ENCODE measurements at places on chromosomes 3 and 15.

DNA sequence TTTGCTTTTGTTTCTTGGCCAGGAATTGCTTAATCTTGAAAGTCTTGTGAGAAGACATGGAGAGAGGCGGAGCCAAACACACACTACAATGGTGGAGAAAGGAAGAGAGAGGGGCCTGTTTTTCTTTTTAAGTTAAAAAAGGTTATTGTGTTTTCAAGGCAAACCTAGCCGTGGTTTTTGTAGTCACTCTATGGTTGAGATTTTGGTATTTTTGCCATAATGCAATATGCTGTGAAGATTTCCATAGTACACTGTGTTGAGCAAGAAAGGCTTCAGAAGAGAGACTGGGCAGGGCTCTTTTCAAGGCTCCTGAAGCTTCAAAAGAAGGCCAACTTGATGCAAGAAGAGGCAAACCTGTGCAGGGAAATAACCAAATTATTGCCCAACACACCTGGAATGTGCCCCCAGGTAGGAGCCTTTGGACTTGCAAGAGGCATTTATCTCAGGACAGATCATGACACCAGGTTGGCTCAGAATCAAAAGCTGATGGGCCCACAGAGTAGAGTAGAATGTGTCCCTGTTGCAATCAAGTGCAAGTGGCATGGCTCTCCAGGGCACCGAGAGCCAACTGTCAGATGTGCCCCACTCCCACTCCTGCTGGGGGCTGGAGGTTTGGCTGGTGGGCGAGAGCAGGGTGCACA, 22.1 kb downstream of the AMOTL2 start:
- DNase-seq: no peak

- DNase-seq: no peak
Observed at GRCh38 chr3:52401551-52401950, 43.4 kb downstream of the SEMA3G start.

GRCh38 chr3:79063624-79064023, 704.2 kb downstream of the ROBO1 start:
- DNase-seq: no peak

DNA sequence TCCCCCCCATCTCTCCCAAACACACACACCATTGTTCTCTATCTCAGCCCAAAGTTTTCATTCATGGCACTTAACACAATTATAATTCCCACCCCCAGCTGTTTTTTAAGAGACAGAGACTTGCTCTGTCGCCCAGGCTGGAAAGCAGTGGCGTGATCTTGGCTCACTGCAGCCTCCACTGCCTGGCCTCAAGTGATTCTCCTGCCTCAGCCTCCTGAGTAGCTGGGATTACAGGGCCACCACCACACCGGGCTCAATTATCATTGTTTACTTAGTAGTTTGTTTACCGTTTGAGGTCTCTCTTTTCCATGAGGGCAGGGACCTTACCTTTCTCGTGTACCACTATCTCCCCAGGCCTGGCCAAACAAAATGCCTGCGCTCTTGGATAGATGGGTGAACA, 79.8 kb upstream of the RAD18 start:
- no peak for DNase-seq

- DNase-seq: no peak
Observed at GRCh38 chr3:23430781-23431398, 227.8 kb downstream of the UBE2E2 start.

DNA sequence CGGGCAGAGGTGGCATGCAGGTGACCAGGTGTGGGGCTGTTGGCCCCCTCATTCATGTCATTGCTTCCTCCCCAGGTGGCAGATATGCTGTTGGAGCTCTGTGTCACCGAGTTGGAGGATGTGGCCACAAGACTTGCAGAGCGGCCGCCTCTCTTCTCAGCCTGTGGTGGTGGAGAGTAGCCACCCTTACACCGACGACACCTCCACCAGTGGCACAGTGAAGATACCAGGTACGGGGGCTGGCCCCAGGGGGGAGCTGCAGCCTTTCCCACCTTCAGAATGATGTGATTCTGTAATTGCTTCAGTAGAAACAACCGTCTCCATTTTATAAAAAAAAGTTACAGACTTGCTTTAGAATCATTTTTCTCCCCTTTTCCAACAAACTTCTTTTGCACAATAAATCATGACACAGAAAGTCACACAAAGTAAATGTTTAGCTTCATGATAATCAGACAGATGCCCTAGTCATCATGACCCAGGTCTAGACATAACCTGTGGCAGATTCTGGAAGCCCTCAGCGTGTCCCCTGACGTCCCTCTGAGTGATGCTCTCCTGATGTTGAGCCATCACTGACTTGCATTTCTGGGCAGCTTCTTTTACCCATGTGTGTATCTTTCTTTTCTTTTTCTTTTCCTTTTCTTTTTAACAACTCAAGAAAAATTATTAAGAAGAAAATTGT, 76.0 kb upstream of the FAN1 start:
- no peak for DNase-seq

- no peak for DNase-seq
Observed at GRCh38 chr3:98787181-98787580, 24.0 kb downstream of the ST3GAL6 start.

DNA sequence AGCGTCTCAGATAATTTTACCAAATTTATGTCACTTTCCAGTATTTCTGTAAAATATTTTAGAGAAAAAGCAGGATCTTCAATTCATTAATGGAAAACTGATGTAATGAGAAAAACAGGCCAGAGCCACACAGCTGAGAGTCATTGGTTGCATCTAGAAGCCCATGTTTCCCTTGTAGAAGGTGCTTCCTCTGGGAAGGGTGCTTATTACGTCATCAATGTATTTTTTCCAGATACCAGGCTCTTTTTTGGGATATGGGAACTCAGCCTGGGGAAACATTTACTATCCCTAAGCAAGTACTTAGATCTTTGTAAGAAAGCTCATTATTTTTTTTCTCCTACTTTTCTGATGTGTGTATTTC, 89.1 kb upstream of the PHLDB2 start:
- no peak for DNase-seq

DNA sequence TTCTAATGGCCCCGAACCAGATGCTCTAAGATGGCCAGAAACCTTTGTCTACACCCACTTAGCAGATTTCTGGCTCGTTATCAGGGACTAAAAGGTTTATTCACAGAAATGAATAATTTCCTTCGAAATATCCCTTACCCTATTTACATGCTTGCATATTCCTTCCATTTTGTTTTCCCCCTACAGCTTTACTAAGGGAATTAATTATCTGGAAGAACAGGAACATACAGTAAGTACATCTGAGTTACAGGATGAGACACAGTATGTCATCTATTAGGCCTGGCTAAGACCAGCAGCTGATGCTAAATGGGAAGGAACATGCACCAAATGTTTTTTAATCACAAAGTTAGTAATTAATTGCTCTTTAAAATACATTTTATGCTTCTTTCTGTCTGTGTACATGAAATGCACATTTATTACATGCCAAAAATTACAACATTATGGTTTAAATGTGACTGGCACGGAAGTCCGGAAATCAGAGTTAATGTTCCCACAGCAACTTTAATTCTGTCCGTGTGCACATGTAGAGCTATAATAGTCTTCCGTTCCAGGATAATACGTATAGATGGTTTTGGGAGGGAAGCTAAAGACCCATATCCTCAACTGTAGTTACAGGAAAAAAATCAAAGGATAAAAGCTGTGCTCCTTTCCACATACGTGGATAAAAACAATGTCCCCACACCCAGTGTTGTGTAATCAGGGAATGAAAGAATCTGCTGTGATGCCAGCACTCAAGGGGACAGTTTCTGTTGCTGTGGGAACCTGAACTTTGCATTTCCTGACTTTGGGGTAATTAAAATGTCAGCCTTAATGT, 82.0 kb downstream of the TIGIT start:
- DNase-seq: no peak

GRCh38 chr3:83500931-83501330, 1457.9 kb upstream of the CADM2 start:
- DNase-seq: no peak

DNA sequence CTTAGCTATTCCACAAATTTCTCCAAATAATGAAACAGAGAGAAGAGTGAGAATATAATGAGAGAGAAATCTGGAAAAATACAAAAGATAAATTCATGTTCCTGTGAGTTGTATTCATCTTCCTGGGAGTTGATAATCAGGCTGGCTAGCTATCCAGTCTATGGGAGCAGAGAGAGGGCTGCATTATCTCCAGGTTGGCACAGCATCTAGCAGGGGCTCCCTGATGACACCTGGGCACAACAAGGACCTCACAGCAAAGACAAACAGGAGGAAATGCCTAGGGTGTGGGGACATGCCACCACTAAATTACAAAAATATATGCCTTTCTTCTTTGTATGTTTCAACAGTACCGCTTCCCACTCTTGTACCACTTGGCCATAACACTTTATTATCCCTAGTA, 1.9 kb downstream of the EHD4 start:
- DNase-seq: no peak

- no peak for DNase-seq
Observed at GRCh38 chr3:95752199-95752598, 1062.2 kb upstream of the EPHA6 start.

- no peak for DNase-seq
Observed at GRCh38 chr3:60579734-60580133, 671.5 kb downstream of the FHIT start.

- DNase-seq: no peak
Observed at GRCh38 chr15:93566762-93567161, 477.8 kb upstream of the RGMA start.

GRCh38 chr3:175212896-175213295, 353.8 kb downstream of the NAALADL2 start:
- DNase-seq: no peak

DNA sequence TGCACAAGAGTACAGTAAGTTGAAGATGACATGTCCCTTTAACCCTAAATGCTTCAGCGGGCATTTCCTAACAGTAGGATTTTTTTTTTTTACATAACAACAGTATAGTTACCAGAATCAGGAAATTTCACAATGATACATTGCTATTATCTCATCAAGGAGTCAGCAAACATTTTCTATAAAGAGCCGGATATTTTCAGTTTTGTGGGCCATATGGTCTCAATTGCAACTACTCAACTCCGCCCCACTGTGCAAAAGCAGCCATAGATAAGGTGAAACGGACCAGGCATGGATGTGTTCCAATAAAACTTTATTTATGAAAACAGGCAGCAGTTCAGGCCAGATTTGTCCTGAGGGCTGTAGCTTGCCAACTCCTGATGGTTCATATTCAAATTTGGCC, 130.6 kb downstream of the SMAD6 start:
- peak; percentile 15 for DNase-seq

DNA sequence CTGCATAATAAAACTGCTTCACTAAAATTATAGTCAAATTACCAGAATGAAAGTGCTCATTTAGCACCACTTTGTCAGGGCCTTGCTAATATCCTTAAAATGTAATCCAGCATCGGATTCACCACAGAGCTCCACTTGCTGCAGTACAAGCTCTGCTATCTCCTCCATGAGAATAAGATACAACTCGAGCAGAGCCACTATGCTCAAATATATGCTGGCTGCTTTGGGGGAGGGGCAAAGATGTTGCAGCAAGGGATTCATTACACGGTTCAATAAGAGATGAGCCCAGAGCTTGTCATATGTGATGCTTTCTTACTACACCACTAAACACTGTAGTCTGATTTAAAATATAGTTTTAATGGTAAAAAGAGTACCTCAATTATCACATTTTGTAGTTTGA, 72.2 kb downstream of the DLG1 start:
- DNase-seq: no peak

- DNase-seq: no peak
Observed at GRCh38 chr3:23253214-23253613, 50.1 kb downstream of the UBE2E2 start.

GRCh38 chr15:92770641-92771040, 115.1 kb upstream of the FAM174B start:
- no peak for DNase-seq

DNA sequence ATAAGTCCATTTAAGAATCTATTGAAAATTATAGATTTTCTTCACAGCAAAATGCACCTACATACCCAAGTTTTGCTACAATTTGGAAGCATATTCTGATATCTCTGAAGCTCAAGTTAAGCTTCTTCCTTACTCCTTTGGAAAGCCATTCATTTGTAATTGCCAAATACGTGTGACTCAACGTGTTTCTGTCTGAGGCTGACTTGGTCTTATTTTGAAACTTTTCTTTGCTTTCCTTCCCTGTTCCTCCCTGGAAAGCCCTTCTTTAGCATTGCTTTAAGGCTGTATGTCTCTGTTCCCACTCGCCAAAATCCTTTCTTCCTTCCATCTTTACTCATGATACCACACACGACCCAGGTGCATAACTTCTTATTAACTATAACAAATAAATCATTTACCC, 232.0 kb downstream of the ZBBX start:
- no peak for DNase-seq

DNA sequence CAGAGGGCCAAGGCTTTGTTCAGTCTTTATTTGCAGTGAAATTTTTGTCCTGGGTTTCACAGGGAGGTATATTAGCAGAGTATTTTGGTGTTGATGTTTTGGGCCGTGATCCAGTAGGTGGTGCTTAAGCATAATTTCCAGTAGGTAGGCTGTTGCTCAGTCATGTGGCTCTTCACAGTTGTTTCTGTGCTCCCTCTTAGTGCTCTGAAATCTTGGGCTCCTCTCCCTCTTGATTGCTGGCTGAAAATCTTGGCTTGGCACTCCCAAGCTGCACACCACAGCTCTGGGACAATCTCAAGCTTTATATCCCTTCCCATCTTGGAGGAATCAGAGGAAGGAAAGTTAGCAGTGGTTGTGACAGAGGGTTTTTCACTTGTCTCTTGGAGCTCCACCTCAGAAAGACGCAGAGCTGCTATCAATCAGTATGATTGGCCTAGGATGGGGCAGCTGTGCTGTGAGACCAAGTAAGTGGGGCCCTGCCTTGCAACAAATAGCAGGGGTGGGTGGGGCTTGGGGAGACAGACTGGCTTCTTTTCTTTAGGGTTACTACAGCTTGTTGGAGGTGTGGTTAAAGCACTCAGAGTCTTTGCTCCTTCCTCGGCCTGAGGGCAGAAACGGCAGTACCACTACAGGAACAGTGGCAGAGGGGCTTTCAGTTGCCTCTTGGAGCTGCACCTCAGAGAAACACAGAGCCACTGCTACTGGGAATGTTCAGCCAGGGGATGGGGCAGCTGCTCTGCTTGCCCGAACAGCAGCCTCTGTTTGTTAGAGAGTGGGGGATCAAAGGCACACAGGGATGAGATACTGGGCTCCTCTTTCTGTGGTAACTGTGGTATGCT, 627.0 kb downstream of the SI start:
- DNase-seq: no peak

DNA sequence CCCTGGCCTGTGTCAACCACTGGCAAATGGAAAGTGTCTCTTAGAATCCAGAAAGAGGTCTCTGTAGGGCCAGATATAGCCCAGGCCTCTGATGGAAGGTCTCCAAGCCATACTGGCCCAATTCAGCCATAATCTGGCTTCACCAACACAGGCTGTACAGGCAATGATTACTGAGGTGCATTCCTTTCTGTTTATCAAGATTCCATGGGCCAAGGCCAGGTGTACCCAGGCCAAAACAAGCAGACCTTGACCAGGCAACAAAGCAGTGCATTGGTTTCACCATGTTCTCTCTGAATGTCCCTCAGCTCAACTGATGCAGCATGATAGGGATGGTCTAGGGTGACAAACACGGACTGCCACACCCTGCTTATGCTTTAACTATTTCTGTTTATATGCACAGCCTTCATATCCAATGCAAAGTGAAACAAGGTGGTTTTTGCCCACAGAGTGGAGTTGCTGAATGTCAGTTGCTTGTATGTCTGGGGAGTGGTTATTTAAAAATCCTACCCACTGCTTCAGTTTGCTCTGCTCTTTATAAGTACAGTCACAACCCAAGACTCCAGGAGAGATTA, 25.2 kb downstream of the CCNL1 start:
- DNase-seq: no peak

- no peak for DNase-seq
Observed at GRCh38 chr3:46849045-46849631, 14.1 kb downstream of the MYL3 start.

- peak; percentile 4 for DNase-seq
Observed at GRCh38 chr3:43638594-43639447, 17.0 kb upstream of the ANO10 start.

- DNase-seq: no peak
Observed at GRCh38 chr3:143604402-143605185, 243.7 kb downstream of the SLC9A9 start.
